Transverse colon (tissue), 4 donors: ENCODE measurements at places on chromosomes 13 and 19. TPM values are rescaled to one million over a fixed set of nuclear protein-coding genes. Genes with fewer than 3 reads are reported as not detected.

Gene CACNA1A
- total RNA-seq, result 3.0 TPM

Gene SIPA1L3
- total RNA-seq, result 284 TPM

Gene ANGPTL8
- not detected for total RNA-seq

Gene GSK3A
- 10.7 TPM for total RNA-seq

Gene ZNF844
- total RNA-seq, result 14.3 TPM

Gene POLR1G
- total RNA-seq, result 3.5 TPM

Gene PRSS57
- total RNA-seq, result not detected

Gene TNPO2
- total RNA-seq, result 128 TPM

Gene LRRC25
- total RNA-seq, result 3.3 TPM

Gene RXFP2
- total RNA-seq, result not detected

DNA sequence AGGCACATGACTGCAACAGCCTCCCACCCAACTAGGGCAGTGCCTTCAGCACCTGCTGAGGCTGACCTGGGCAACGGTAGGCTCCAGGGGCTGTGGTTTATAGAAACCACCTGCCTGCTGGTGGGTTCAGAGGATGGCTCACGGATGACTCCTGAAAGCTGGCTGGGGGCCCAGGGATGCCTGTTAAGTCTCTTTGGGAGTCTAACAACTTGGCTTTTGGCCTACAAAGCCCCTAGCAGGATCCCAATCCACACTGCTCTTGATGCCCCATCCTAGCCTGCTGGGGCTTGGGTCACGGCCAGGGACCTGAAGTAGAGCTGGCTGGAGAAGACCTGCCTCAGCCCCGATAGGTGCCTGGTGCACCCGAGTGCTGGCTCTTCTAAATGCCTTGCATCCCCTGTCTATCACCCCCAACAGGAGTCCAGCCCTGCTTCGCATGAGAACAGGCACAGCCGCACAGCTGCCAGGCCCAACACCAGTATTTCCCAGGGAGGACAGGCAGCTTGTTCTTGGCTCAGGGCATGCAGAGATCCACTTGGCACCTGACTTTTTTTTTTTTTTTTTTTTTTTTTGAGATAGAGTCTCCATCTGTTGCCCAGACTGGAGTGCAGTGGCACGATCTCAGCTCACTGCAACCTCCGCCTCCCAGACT is 9.1 kb upstream of the EPHX3 start:
- DNase-seq, result no peak

GRCh38 chr13:114022309-114022669 is 48.4 kb upstream of the C13orf46 start:
- DNase-seq, result no peak

DNA sequence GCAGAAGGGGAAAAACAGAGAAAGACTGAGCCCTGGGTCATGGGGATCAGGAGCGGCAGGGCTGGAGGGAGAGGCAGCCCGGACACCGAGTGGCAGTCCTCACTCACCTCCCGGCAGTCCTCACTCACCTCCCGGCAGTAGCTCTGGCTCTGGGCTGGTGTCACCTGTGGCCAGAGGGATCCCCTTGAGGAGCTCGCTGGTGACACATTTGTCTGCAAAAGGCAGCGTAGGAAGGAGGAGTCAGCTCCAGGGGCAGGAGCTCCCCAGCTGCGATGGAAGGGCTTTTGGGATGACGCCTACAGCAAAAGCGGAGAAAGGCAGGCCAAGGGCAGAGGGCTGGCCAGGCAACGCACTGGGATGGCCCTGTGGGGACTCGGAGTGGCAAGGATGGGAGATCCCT is 739 bp downstream of the EIF3G start:
- DNase-seq, result no peak

DNA sequence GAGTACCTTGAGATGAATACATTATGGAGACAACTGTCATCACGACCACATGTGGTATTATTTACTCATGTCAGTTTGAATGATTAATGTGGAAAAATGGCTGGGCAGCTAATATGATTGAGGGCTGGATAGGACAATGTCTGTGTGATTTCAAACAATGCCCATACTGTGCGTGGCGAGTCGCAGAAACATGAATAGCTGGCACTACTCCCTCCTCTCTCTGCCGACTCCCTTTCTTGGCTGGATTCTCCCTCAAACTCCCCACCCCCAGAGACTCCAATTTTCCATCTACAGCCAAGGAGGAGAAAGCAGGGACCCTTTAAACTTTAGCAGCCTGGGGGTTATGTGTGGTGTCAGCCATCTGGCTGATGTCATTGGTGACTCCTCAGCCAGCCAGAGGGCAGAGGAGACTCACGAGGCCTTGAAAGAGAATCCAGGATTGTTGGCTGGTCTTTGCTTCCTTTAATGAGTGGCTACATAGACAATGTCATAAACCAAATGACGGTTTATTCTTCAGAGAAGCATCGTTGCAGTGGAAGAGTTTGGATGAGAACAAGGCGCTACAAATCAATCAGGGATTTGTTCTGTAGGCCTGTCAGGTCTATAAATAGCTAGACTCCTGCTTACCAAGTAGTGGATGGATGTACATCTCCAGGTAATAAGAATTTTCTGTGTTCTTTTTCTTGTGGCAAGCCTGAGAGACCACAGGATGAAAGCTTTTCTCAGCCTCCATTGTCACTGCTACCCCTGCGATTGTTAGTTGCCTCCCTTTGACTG is 165.6 kb downstream of the DLEU7 start:
- DNase-seq, result no peak

- no peak for DNase-seq
Observed at GRCh38 chr13:44275381-44275780, 98.2 kb upstream of the SERP2 start.

- peak; percentile 27 for DNase-seq
Observed at GRCh38 chr13:32264407-32264806, 50.8 kb downstream of the ZAR1L start.

- DNase-seq, result no peak
Observed at GRCh38 chr19:32573492-32573794, 7.5 kb upstream of the PDCD5 start.

GRCh38 chr13:100361504-100361903 is 227.1 kb downstream of the GGACT start:
- DNase-seq, result no peak

DNA sequence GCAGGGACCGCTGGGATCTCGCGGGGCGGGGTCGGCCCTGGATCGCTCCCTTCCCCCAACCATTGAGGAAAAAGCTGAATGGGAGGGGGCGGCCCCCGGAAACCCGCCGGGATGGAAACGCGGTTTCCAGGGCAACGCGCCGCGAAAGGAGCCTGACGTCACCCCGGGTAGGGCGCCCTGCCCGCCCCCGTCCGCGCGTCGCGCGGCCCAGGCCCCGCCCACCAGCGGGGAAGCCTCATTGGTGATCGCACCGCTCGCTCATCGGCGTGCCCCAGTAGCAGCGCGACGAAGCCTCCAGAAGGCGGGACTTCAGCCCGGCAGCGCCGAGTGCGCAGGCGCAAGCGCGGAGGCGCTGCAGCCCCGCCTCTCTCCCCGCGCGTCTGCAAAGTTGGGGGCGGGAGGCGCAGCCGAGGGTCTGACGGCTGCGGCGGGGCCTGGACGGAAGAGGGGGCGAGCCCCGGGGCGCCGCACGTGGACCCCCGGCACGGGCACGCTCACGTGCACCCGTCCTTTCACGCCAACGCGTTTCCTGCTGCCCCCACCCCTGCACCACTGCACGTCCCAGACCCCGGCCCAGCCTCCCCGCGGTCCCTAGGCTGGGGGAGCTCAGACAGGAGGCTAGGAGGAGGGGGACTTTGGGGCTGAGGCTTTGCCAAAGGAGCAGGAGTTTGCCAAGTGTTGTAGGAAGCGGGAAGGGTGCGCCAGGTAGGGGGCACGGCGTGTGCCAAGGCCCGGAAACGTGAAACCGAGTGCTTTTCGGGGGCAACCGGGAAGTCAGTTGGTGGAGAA is 8.2 kb upstream of the CIRBP start:
- DNase-seq, result peak; percentile 98

GRCh38 chr19:29573486-29573885 is 32.6 kb upstream of the POP4 start:
- DNase-seq, result no peak

DNA sequence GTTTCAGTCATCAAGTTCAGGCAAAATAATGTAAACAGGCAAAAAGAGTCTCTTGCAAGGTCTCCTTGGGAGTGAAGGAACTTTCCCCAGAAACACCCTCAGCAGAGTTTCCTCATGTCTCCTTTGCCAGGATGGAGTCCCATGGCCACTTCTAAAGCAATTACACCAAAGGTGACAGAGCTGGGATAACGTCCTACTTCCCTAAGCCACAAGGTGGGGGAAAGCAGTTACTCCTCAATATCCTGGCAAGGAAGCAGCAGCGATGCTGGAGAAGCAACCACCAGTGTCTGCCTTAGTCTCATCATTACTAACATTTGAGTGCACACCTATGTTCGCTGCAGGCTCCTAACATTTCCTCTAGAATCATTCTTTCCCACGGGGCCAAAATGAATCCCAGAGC is 88.6 kb downstream of the UBL3 start:
- DNase-seq, result no peak

- no peak for DNase-seq
Observed at GRCh38 chr13:92177966-92178365, 779.5 kb downstream of the GPC5 start.

GRCh38 chr13:48040896-48041295 is 3.4 kb downstream of the NUDT15 start:
- no peak for DNase-seq
